Activated naive CD4-positive, alpha-beta T cell treated with Interleukin-2 at 50 U/mL for 16 hours (primary cell): ENCODE measurements at places on chromosomes 2 and 18.

- no peak for DNase-seq
Measured at GRCh38 chr2:200735061-200735460, 76.6 kb upstream of the BZW1 start.

GRCh38 chr2:60522462-60522861 is 31.0 kb downstream of the BCL11A start:
- DNase-seq: no peak

DNA sequence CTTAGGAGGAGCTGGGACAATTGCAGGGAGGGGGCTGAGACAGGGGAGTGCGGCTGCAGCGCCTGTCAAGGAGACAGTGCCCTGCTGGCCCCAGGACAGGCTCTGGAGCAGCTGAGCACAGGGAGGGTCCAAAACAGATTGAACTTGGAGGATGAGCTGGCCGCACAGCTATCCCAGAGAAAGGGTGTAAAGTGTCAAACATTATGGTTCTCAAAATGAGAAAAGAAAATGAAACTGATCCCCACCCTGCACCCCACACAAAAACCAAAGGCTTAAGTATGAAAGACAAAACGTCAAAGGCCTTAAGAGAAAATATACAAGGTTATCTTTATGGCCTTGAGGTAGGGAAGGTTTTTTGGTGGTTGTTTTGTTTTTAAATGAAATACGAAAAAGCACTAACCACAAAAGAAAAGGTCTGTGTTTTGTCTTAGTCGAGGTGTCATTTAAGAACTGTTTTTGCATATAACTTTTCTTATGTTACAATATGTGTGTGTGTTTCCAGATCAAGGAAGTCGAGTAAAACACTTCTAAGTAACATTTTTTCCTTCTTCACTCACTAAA is 111.8 kb downstream of the HDAC4 start:
- peak; percentile 43 for DNase-seq

DNA sequence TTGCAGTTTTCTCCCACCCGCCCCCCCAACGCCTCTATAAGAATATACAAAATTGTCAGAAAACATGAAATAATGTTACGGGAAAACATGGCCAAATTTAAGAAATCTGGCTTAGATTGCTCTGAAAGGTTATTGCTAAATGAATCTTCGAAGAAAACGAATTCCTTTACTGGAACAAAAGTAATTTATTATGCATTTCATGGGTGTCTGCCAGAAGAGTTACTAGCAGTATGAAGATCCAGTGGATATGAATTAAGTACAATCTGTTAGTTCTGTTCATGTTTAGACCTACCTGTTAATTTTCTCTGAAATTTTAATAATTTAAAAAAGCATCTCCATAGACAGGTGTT is 21.9 kb downstream of the GATA6 start:
- no peak for DNase-seq

GRCh38 chr2:96798733-96799622 is 17.1 kb upstream of the CNNM3 start:
- no peak for DNase-seq

- DNase-seq: no peak
Measured at GRCh38 chr2:120959426-120959825, 223.8 kb downstream of the GLI2 start.

DNA sequence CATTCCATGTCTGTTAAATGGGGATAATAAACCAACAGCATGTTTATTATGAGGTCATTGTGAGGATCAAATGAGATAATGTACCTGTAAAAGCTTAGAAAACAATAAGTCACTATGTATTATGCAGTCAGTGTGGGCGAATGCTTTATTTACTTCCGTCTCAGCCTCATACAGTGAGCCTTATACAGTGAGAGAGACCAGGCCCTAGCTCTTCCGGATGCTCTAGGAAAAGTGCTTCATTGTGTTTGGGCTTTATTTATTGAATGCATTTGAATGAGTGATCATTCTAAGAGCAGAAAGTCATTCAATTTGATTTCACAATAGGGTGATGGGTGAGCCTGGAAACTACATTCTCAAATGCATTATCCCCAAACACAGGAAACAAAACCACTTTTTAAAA is 603.9 kb upstream of the FANCL start:
- DNase-seq: no peak

GRCh38 chr2:184339966-184340365 is 258.4 kb upstream of the ZNF804A start:
- no peak for DNase-seq

- DNase-seq: no peak
Measured at GRCh38 chr2:197348721-197349360, 38.3 kb upstream of the ANKRD44 start.

GRCh38 chr2:210752532-210752931 is 196.1 kb downstream of the CPS1 start:
- DNase-seq: no peak

- DNase-seq: no peak
Measured at GRCh38 chr2:3101016-3101942, 276.3 kb downstream of the EIPR1 start.

GRCh38 chr2:167817908-167818307 is 429.5 kb downstream of the STK39 start:
- DNase-seq: no peak

DNA sequence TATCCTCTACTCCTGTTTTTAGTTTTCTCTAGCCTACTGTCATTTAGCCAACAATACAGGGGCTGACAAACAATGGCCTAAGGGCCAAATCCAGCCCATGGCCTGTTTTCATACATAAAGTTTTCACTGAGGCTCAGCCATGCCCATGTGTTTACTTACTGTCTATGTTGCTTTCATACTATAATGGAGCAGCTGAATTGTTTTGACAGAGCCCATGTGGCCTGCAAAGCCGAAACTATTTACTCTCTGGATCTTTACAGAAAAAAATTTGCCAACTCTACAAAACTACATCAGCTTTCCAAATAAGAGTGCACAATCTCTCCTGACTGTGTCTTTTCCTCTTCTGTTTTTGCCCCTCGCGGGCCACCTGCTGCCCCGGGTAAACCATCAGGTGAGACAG is 24.0 kb downstream of the LGALSL start:
- DNase-seq: no peak

DNA sequence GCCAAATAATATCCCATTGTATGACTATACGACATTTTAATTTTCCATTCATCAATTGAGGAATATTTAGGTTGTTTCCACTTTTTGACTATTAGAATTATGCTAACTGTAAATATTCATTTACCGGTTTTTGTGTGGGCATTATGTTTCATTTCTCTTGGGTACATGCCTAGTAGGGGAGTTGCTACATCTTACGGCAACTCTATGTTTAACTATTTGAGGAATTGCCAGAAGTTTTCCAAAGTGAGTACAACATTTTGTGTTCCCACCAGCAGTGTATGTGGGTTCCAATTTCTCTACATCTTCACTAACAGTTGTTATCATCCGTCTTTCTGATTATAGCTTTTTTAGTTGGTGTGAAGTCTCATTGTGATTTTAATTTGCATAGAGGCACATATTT is 1.6 kb upstream of the KDSR start:
- DNase-seq: no peak

DNA sequence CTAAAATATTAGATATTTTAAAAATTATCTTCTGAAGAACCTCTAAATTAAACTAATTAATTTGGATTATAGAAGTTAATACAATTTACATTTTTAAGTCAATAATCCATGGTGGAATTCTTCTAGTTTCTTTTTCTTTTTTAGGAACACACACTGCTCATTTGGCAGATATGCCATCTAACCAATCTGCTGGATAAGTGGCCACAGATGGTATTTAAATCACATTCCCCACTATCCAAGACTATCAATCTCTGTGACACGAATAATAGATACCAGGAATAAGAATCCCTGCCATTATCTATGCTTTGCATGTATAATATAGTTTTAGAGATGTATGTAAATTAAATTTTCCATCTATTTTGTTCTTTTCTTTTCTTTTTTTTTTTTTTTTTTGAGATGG is 58.5 kb downstream of the CABYR start:
- no peak for DNase-seq

GRCh38 chr18:59718108-59718463 is 20.9 kb upstream of the CCBE1 start:
- DNase-seq: no peak

DNA sequence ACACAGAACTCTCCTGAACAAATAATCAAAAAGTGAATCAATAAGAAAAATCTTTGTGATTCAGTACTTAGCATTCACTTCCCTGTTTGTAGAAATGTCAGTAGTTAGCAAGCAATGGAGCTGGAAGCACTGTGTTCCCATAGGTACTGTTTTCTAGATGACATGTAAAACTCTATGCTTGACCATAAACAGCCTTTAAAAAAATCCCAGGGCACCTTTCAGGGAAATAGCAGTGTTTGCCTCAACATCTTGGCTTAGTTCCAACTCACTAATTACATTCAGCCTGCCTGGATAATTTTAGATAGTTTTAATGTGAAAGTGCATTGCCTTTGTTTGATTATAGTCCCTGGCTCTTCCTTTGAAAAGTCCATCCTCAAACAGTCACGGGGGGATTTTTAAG is 721.8 kb downstream of the ERBB4 start:
- no peak for DNase-seq

GRCh38 chr2:73907840-73908452 is 15.1 kb downstream of the ACTG2 start:
- peak; percentile 53 for DNase-seq

DNA sequence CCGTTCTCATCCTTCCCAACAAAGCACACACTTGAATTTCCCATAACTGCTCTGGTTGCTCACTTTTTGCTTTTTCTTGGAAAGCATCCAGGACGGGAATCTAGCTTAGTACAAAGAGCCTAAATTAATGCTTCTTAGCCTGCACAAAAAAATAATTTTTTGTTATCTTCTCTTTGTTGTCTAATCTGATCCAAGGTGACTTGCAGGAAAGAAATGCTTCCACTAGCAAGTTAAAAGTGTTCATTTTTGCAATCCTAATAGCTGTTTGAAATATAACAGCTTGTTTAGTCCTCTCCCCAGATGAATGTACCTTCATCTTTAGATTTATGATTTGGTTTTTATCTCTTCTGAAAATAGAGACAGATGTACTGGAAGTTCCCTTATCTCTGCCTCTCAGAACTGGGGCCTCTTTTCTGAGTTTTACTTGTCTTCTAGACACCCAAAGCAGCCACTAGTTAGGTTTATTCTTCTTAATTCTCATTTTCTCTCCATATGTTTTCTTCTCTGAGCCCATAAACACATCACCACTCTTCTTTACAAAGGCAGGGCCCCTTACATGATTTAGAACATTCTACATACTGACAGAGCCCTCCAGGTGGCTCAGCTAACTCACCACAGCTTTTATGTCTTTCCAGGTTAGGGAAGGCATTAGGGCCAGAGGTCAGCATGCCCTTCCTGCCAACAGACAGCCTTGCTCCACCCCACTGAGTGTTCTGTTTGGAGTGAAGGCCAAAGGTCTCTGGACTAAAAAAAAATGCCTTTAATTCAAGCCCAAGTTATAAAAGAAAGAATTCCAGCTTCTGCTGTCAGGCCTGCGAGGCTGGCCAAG is 74.7 kb upstream of the MAP4K3 start:
- DNase-seq: no peak

DNA sequence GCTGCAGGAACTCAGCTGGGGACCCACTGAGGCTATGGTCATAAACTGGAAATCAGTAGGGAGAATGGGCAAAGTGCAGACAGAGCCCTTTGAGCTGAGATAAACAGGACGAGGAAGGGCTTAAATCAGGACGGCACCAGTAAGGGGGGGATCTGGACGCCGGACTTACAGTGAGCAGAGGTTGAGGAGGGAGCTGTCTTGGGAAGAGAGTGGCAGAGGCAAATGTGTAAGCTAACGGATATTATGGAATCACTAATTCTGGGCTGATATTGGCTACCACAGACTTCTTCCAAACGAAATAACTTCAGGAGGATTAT is 539 bp downstream of the CYP27A1 start:
- DNase-seq: no peak

DNA sequence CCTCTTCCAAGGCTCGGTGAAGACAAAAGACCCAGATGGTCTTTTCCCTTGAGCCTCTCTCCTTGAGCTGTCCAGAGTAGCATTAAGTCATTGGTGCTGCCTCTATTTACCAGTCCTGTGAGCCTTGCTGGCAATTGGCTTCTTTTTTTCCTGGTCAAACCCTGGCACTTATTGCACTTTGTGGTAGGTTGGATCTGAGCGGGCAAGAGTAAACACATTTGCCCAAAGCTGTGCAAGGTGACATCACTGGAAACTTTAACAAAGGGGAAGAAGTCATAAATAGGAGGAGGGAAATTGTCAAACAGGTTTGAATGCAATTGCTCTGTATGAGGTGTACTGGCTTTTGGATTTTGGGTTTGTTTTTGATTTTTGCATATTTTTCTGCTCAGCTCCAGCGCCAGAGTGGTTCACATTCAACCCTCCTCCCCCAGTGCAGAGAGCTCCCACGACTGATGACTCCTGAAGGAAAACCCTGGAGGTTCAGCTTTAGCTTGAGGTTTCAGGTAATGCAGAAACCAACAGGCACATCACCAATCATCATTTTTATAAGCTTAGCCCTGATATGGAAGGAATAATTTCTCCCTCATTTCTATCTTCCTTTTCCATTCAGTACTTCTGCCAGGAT is 8.3 kb downstream of the KCNE4 start:
- DNase-seq: no peak

DNA sequence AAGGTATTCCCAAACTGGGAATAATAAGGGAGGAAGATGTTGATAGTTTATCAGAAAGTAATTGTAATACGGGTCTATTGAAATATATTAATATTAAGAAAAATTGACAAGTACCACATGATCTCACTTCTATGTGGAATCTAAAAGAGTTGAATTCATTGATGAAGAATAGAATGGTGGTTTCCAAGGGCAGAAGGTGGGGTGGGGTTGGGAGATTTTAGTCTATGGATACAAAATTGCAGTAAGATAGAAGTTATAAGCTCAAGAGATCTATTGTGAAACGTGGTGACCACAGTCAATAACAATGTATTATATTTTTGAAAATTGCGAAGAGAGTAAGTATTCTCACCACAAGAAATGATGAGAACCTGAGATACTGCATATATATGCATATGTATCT is 38.9 kb downstream of the COL3A1 start:
- DNase-seq: no peak

- DNase-seq: no peak
Measured at GRCh38 chr2:238881353-238882081, 33.6 kb downstream of the TWIST2 start.

DNA sequence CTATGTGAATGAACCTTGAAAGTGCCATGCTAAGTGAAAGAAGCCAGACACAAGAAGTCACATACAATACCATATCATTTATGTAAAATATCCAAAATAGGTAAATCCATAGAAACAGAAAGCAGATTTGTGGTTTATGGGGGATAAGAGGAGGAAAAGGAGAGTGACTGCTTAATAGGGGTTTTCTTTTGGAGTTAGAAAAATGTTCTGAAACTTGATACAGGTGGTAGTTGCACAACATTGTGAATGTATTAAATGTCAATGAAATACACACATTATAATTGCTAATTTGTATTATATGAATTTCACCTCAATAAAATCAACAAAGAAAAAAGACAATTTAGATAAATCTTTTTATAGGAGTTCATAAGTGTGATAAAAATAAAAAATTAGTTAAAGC is 37.1 kb downstream of the MEMO1 start:
- no peak for DNase-seq

- peak; percentile 1 for DNase-seq
Measured at GRCh38 chr2:105781274-105781978, 36.7 kb downstream of the NCK2 start.
